ENCODE measurements at places on chromosomes 11 and 22.

DNA sequence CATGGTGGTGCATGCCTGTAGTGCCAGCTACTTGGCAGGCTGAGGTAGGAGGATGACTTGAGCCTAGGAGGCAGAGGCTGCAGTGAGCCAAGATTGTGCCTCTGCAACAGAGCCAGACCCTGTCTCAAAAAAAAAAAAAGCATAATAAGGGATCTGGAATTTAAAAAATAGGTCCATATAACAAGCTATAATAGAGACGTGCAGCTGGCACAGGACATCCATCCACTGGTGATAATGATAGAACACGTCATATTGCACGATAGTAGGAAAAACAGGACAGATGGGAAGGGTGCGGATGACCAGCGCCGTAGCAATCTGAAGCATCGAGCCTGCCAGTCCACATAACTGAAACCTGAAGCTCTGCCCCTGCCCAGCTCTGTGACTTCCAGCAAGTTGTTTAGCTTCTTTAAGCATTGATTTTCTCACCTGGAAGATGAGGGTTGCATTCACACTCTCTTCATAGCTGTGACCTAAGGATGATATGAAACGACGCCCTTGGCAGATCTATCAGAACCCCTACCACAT lies 60.3 kb upstream of the PRODH start:
- DNase-seq, result no peak

DNA sequence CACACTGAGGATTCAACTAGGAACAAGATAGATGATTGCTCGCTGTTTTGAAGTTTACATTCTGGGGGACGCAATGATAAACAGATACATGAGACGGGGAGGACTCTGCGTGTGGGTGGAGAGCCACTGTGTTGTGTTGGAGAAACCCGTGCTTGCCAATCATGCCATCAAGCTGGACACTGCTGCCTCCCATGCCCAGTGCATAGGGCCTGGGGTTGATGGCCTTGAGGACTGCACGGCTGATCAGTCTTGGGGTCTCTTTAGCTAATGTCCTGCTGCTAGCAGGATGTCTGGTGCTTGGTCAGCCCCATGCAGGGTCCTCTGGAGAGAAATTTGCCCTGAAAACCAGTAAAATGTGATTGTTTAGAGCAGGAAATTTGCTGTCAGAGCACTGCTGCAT lies 221.2 kb upstream of the B3GAT1 start:
- DNase-seq, result no peak

- DNase-seq, result no peak
These were observed 3.6 kb upstream of the ACR start for GRCh38 chr22:50734343-50734771.

GRCh38 chr11:120334894-120335462 lies 1.2 kb upstream of the ARHGEF12 start:
- DNase-seq, result peak; percentile 42

- no peak for DNase-seq
These were observed 2.2 kb downstream of the BCR start for GRCh38 chr22:23182309-23183060.

DNA sequence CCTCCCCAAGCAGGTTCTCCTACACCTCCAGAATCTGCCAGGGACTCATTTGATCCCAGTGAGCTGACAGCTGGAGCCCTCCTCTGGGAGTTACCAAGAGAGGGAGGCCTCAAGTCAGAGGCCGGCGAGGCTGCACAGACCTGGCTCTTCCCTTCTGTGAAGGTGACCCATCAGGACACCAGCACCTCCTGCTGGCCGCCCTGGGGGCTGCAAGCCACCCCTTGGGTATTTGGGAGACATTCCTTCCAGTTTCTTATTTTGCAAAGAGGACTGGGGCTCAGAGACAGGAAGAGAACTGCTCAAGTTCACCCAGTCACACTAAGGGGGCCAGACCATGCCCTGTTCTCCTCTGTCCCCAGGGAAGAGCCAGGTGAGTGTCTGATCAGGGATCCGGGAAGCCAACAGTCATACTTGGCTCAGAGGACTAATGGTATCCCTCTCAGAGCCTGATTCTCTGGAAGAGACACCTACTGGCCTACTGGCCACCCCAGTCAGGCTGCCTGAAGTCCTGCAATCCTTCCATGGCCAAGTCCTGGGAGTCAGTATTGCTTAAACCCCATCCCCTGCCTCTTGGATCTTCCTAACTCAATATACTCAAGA lies 40.5 kb upstream of the RIC3 start:
- no peak for DNase-seq

DNA sequence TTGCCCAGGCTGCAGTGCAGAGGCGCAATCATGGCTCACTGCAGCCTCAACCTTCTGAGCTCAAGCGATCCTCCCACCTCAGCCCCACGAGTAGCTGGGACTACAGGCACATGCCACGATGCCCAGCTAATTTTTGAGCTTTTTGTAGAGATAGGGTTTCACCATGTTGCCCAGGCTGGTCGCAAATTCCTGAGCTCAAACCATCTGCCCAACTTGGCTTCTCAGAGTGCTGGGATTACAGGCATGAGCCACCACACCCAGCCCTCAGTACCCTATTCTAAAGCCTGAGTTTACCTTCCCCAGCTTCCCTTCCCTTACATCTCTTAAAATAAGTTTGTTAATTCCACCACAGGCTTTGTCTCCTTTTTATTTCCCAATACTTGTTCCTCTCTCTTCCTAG lies 59.1 kb downstream of the AMBRA1 start:
- DNase-seq, result no peak

- peak; percentile 73 for DNase-seq
These were observed at the start of gene SLC36A4 for GRCh38 chr11:93197380-93198214. Gene SLC36A4 (minus strand): TSS chr11:93197991. CDS start chr11:93197832, 159 bp downstream.

- DNase-seq, result no peak
These were observed 14.6 kb downstream of the MS4A18 start for GRCh38 chr11:60739114-60739513.

DNA sequence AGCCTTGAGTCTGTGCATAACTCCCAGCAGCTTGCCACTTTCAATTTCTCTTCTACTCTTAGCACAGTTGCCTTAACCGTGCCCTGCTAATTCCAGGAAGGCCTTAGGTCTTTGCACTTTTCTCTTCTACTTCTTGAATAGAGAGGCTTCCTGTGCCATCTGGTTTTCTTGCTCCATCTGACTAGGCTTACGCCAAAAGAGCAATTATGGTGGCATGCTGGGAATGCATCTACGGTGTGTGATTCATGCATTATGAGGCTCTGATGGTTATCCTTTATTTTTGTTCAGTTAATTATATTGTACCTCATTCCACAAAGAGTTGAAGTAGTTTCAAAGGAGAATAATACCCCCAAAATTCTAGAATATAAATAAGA lies 29.4 kb downstream of the SIK2 start:
- DNase-seq, result no peak

DNA sequence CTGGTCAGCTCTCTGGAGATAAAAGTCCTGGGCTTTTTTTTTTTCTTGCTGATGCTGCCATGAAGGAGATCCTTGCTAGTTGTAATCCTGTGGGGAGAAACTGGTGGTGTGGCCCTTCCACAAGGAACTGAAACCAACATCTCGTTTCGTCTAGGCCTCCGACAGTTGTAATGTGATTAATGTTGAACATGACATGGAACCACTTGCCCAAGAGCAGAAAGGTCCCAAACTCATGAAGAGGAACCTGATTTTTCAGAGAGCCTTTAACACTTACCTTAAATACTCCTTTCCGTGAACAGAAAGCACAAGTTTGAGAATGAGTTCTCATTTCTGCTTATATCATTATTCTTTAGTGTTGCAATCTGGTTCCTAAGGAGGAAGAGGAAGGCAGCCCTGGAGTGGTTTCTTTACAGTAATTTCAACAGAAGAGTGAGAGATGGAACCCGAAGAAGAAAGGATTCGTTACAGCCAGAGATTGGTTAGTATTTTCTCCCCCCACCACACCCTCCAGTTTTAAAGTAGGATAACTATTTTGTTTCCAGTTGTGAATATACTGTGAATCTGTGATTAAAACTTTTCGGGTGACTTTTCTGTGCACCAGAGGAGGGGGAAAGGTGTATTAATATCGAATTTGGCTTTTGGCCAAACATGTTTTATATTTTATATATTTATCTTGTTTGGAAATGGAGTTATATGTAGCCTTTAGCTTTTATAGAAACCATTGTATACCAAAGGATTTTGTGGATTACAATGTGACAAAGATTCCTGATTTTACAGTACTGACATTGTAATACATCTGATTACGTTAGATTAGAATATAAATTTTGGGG lies 2.0 kb downstream of the KDM2A start:
- DNase-seq, result no peak

DNA sequence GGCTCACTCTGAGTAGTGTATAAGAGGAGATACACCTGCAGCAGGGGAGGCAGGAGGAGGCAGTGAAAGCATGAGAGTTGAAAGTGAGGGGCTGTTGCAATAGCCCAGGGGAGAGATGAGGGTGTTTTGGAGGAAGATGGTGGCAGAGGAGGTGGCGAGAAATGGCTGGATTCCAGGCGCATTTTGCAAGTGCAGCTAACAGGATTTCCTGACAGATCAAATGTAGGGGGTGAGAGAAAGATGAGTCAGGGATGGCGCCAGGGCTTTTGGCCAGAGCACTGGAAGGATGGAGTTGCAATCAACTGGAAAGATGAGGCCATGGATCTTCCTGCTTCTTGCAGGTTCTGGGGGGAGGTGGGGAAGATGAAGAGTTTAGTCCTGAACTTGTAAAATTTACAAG lies 16.8 kb upstream of the TSPAN18 start:
- DNase-seq, result no peak

GRCh38 chr11:17564687-17565042 lies 17.6 kb downstream of the OTOG start:
- DNase-seq, result no peak

DNA sequence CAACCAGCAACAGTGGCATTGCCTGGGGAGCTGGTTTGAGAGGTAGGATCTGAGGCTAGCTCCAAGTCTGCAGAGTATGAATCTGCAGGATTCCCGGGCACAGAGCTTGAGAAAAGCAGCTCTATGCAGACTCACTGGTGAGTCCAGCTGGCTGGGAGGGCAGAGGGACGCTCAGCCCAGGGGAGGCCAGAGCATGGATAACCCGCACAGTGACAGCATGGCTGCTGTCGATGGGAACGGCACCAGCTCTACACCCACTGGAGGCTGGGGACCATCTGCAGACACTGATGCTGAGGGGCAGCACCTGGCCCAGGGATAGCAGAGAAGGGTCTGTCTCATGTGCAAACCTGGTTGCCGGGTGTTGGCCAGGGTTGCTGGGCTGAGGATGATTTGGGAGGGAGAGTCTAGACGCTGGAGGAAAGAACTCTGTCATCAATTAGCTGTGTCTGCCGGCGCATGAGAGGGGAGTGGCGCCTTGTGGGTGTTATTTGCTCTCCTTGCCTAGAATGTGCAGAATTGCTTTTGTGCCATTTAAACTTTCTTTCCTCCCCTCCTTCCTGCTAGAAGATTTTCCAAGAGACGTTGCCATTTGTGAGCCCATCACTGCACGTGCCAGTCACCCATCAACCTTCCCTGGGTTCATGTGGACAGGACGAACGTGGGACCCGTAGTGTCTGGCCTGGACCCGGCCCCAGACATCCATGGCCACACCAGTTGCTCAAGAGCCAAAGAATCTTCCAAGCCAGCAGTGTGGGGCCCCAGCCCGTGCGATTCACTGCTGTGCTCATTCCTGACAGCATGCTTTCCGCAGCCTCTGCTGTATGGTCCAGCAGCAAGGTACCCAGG lies 19.1 kb upstream of the LINC01488 start:
- DNase-seq, result no peak

DNA sequence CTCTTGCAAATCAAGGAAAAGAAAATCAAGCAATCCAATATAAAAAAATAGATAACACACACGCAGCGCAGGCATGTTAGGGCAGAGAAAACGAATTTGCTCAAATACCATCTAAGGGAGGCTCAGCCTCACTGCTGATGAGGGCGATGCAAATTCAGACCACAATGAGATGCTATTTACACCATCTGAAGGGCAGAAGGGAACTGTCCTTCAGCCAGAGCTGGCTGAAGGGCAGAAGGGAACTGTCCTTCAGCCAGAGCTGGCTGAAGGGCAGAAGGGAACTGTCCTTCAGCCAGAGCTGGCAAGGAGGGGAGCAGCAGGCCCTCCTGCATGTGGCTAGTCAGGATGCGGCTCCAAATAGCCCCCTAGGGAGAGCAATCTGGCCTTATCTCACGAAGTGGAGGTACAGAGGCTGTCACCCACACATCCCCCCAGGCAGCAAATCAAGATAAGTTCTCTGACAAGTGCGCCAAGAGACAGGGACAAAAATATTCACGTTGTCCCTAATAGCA lies 7.6 kb upstream of the SLC39A13 start:
- DNase-seq, result no peak

- DNase-seq, result no peak
These were observed 1.9 kb downstream of the DPAGT1 start for GRCh38 chr11:119099711-119100110.

- DNase-seq, result peak; percentile 40
These were observed 52.9 kb downstream of the SYT13 start for GRCh38 chr11:45233121-45233803.

- DNase-seq, result no peak
These were observed 735.9 kb downstream of the NTM start for GRCh38 chr11:132106096-132106982.

DNA sequence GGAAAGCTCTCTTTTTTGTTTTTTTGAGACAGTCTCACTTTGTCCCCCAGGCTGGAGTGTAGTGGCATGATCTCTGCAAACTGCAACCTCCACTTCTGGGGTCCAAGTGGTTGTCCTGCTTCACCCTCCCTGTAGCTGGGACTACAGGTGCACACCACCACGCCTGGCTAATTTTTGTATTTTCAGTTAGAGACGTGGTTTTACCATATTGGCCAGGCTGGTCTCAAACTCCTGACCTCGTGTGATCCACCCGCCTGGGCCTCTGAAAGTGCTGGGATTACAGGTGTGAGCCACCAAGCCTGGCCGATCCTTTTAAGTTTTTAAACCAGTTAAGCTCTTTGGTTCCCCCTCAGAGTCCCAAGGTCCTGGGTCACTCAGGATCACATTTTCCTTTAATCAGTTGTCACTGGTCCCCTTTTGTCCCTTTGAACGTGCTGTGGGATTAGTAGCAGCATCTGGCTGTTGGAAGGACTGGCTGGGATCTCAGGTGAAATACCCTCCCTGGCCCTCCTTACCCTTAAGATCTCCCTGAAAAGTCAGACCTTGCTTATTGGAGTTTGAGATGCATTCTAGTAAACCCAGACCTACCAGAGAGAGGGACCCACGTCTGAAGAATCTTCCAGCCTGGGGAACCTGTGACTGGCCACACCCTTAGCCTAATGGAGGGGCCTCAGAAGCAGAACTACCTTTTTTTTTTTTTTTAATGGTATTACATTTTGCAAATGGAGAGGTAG lies 8.1 kb downstream of the MALAT1 start:
- DNase-seq, result no peak

GRCh38 chr11:122598971-122599370 lies 56.6 kb upstream of the UBASH3B start:
- no peak for DNase-seq

DNA sequence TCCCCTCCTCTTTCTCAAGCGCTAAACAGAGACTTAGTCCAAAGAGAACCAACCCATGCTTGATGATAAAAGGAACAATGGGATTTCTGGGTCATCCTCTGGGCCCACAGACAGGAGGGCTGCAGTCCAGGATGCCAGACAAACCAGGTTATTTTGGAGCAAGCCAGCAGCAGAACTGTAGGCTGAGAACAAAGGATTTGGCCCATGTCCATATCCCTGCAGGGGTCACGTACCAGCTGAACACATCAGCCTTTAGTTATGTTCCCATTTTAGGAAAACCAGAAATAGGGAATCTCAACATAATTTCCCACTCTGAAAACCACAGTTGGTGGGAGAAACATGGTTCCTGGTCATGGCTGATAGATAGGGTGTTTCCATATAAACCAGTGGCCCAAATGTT lies 533.6 kb upstream of the CADM1 start:
- DNase-seq, result no peak
